Prostate gland (tissue), 2 donors: ENCODE measurements at places on chromosomes 6 and 20.

- DNase-seq: no peak
These were observed 73.1 kb downstream of the PTCHD4 start for GRCh38 chr6:48037946-48038345.

DNA sequence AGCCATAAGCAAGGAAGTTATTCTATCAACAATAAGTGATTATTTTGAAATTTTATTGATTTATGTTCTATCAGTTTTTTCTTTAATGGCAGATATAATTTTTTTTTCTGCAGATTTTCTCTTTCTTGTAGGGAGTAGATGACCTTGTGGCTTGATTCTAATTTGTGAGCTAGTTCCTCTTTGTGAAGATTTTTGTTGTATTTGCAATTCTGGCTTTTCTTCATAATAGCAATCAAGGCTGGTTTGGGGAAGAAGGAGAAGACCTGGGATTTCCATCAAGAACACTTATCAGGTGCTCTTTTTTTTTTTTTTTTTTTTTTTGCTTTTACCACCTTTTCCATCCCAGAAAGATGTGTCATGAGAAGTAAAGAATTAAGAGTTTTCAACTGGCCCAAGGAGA lies 324.2 kb upstream of the MAN1A1 start:
- DNase-seq: no peak

DNA sequence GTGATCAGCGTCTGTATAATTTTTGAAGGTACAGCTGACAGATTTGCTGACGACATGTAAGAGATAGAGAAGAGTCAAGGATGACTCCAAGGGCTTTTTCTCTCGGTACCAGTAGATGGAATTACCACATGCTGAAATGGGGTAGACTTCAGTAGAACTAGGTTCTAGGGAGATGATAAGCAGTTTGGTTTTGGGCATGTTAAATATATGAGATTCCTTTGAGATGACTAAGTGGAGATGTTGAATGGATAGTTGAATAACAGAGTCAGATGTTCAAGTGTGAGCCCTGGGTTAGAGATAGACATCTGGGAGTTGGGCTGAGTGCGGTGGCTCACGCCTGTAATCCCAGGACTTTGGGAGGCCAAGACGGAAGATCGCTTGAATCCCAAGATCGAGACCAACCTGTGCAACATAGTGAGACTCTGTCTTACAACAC lies 50.0 kb downstream of the PHF20 start:
- no peak for DNase-seq

DNA sequence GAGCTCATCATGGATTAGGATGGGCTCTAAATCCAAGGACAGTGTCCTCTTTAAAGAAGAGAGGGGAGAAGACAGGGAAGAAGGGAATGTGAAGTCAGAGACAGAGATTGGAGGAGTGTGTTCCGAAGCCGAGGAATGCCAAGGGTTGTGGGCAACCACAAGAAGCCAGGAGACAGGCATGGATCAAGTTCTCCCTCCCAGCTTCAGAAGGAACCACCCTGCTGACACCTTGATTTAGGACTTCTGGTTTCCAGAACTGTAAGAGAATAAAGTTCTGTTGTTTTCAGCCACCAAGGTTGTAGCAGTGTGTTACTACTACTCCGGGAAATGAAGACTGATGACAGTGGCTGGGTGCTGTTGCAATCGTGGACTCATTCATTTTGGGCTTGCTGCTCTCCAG lies 120.1 kb downstream of the RPS12 start:
- no peak for DNase-seq

GRCh38 chr20:40668449-40669228 lies 20.4 kb downstream of the MAFB start:
- no peak for DNase-seq

- DNase-seq: no peak
These were observed 198.0 kb downstream of the SOX4 start for GRCh38 chr6:21791581-21791980.

DNA sequence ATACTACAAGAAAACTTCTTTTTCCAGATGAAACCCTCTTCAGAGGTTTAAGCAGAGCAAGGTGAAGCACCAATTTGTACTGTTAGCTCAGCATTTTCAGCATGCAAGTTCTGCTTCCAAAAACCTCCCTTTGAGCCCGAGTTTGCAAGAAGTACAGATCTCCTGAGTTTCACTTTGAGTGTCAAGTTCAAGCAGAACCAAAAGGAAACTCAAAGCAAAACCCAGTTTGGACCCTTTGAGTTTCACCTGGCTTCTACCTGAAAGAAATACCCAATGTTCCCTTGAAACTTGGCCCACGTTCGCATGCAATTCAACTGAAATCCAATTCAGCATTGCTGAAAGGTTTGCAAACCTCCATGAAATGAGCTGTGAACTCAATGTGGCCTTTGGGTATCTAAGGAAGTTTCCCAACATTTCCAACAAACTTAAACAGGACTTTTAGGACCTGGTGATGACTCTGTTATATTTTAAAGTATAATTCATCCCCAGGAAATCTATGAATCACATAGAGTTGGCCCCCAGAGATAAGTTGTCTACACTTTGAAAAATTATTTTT lies 62.9 kb upstream of the HBS1L start:
- DNase-seq: no peak

- no peak for DNase-seq
These were observed 6.7 kb downstream of the MTCH1 start for GRCh38 chr6:36979347-36979742.

- DNase-seq: no peak
These were observed 592.7 kb upstream of the POU3F2 start for GRCh38 chr6:98241630-98242029.

DNA sequence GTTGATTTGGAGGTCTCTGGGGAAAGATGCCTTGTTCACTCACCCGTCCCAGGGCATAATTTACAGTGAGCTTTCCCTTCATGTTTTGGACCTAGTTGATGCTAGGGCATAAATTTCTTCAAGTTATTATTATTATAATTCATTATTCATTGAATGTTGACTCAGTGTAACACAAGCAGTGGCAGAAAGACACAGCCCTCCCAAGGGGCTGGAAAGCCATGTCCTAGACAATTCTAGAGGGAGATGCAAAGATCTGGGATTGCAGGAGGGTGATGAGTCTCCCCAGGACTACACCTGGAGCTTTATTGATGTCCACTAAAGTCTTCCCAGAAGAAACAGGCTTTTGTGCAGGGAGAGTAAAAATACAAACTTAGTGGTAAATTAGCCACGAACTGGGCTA lies 322.0 kb upstream of the MOCS1 start:
- no peak for DNase-seq

DNA sequence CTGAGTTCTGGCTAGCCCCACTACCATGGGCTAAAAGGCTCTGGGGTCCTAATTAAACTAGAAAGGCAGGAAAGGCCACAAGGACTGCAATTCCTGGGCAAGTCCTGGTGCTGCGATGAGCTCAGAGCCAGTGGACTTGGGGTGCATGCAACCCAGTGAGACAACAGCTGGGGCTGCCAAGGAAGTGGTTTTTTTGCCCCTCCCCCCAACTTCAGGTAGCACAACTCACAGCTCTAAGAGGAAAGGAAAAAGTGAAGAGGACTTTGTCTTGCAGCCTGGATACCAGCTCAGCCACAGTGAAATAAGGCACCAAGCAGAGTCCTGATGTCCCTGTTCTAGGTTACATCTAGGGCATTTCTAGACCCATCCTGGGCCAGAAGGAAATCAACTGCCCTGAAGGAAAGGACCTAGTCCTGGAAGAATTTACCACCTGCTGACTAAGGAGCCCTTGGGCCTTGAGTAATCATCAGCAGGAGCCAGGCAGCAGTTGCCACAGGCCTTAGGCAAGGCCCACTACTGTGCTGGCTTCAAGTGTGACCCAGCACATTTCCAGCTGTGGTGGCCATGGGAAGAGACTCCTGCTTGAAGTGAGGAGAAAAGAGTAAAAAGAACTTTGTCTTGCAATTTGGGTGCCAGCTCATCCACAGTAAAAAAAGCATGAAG lies 358.4 kb downstream of the BTBD3 start:
- DNase-seq: no peak

- DNase-seq: peak; percentile 96
These were observed at the start of gene BPHL for GRCh38 chr6:3118353-3119039. TSS of gene BPHL (plus strand) at chr6:3118711. CDS start at chr6:3118741, 30 bp downstream.

- DNase-seq: no peak
These were observed 214.1 kb upstream of the HS3ST5 start for GRCh38 chr6:114556846-114557488.

DNA sequence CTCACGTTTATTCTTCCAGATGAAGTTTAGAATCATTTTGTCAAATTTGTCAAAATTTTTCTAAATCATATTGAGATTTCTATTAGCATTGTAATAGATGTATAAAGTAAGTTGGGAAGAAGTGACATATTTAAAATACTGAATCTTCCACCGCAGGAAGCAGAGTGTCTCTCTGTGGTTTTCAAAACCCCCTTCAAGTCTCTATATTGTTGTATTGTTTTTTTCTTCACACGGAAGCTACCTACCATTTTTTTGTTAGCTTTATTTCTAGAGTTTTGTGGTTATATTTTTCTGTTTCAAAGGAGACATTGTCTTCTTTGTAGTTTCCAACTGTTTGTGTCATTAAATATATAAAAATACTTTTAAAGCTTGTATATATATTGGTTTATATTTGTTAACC lies 188.6 kb downstream of the ZDHHC14 start:
- DNase-seq: no peak

DNA sequence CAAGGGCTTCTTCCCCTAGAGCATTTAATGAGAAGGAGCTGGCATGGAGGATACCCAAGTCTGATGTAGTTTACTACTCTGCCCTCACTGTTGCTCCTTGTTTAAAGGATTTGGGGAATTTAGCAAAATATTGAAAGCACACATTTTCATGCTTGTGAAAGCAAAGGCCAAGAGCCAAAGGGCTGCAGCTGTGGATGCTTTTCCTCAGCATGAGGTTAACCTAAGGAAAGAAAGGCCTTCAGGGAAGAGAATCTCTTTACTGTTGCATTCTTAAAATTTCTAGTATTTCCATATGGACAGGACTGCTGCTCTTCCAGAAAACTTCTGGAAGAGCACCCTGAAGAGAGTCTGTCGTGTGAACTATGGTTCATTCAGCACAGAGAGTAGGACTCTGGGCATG lies 45.9 kb upstream of the SASH1 start:
- no peak for DNase-seq

DNA sequence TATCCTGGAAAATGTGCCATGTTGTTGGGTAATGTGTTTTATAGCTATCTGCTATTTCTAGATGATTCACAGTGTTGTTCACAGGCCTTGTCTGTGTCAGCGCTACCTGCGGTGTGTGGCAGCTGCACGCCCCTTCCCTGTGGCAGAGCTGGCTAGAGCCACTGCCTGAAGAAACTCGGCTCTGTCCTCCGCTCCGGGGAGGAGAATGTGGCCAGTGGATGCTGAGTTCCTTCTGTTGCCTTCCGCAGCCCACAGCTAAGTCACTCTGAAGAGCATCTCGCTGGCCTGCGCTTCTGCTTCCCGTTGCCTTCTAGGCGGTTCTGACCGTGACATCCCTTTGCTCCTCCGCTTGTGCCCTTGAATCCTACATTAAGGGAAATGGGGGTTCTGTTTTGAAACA lies 135.1 kb downstream of the PLG start:
- DNase-seq: no peak

DNA sequence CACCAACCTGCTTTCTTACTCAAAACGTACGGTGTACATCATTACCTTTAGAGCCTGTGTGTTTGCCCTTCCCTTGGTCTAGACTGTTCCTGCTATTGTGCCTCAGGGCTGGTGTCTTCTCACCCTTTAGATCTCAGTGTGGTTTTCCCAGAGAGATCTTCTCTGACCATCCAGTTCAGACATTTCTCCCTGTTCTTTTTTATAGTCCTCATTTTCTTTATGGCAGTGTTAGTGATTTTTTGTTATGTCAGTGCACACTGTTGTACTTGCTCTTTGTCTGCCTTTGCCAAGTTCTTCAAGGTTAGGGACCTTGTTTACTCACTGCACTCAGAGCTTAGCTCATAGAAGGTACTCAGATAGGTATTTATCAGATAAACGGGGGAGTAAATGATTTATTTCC lies 82.8 kb downstream of the ATRN start:
- DNase-seq: no peak
